ENCODE measurements at places on chromosomes 2 and 18. TPM values are rescaled to one million over a fixed set of nuclear protein-coding genes. Genes with fewer than 3 reads are reported as not detected.
A peak's percentile ranks its signal among the peaks of the same experiment; 100 is the strongest.

ADAM23 gene
- total RNA-seq: 24.5 TPM

TBR1 gene
- not detected for total RNA-seq

ADCYAP1 gene
- total RNA-seq: 0.65 TPM

SOX11 gene
- under 0.01 TPM for total RNA-seq

MRPL30 gene
- total RNA-seq: 27.5 TPM

BCL11A gene
- 3.9 TPM for total RNA-seq

CLHC1 gene
- 4.7 TPM for total RNA-seq

GRCh38 chr2:50221106-50221505, 810.8 kb downstream of the NRXN1 start:
- no peaks in the 10 kb centered on the region for H3K36me3 ChIP-seq
- no peaks in the 10 kb centered on the region for H3K4me1 ChIP-seq
- H3K27me3 ChIP-seq: no peaks in the 10 kb centered on the region
- no peak for DNase-seq
- no peak overlapping the region for H3K4me3 ChIP-seq
- no peak overlapping the region for H3K27ac ChIP-seq

GRCh38 chr2:190578158-190579057, 43.9 kb upstream of the NEMP2 start:
- H3K27ac ChIP-seq: peak overlapping the region; percentile 43
- H3K4me1 ChIP-seq: peaks cover 4% of the 10 kb centered on the region
- H3K27me3 ChIP-seq: no peaks in the 10 kb centered on the region
- DNase-seq: peak; percentile 20
- no peak overlapping the region for H3K4me3 ChIP-seq

- H3K27ac ChIP-seq: no peak overlapping the region
- H3K4me3 ChIP-seq: no peak overlapping the region
- no peaks in the 10 kb centered on the region for H3K36me3 ChIP-seq
- no peaks in the 10 kb centered on the region for H3K27me3 ChIP-seq
- peaks cover 6% of the 10 kb centered on the region for H3K4me1 ChIP-seq
These were observed 47.6 kb downstream of the COL5A2 start for GRCh38 chr2:189131991-189132390.

DNA sequence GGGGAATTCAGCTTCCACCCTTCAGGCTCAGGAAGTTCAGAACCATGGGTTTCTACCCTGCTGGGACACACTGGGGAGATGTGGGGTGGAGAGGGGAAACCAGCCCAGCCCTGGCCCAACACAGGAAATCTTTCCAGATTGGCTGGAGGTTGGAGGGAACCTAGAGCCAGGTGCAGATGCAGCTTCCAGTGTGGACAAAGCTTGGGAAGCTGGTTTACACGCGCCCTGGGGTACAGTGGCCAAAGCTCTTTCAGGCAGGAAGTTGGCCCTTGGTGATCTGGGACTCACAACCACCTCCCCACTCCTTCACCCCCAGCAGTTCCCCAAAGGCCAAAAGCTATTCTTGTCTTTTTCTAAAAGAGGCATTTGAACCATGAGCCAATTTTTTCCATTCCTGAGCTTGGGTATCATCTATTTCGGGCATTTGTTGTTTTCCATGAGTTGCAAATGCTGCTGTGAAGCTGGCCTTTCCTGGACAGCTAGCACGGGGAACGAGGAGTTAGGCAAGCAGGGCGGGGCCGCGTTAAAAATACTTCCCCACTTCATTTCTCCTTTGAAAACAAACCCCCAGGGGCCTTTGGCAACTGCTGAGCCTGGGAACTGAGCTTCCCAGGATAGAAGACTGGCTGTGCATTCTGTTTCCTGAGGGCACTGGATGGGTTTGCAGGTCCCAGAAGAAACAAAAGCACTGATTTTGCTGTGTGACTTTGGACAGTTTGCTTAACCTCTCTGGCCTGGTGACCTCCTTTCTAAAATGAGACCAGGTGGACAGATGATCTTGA, 3.1 kb upstream of the ARID5A start:
- no peak overlapping the region for H3K4me3 ChIP-seq
- peak; percentile 71 for DNase-seq
- peak overlapping the region; percentile 63 for H3K27ac ChIP-seq
- H3K4me1 ChIP-seq: peaks cover 8% of the 10 kb centered on the region

DNA sequence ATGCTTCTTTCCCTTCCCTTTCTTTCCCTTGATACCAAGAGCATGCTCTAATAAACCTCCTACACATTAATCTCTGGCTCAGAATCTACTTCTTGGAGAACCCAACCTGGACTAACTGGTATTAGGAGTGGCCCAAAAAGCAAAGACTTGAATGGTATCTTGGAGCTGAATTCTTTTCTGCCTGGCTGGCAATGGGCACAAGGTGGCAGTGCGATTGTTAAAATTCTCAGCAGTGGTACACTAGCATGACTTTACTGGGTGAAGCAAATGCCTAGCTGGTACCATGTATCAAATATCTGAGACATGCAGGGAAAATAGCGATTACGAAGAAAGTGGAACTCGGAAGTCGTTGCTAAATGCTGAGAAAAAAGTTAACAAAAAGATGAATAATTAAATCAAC, 376.1 kb downstream of the XIRP2 start:
- no peaks in the 10 kb centered on the region for H3K4me1 ChIP-seq
- peak; percentile 53 for DNase-seq
- H3K36me3 ChIP-seq: no peaks in the 10 kb centered on the region

DNA sequence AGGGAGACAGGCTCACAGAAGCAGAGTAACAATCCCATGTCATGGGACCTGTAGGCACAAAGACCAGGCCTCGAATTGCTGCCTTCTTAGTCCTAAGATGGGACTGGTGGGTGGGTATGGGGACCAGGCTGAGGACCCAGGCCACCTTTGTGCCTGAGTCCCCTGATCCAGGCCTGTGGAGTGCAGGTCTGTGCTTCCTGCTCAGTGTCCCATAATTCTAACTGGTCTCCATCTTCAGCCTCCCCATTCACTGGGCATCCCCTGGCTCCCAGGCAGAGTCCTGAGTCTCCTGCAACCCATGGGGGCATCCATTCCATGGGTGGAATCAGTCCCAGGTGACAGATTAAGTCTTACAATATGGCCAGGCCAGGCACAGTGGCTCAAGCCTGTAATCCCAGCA, 83.9 kb downstream of the SMAD7 start:
- no peaks in the 10 kb centered on the region for H3K27me3 ChIP-seq
- DNase-seq: no peak
- H3K4me3 ChIP-seq: no peak overlapping the region
- H3K36me3 ChIP-seq: no peaks in the 10 kb centered on the region
- no peaks in the 10 kb centered on the region for H3K4me1 ChIP-seq

- H3K4me3 ChIP-seq: no peak overlapping the region
- no peaks in the 10 kb centered on the region for H3K4me1 ChIP-seq
- H3K27me3 ChIP-seq: no peaks in the 10 kb centered on the region
- no peaks in the 10 kb centered on the region for H3K36me3 ChIP-seq
- no peak for DNase-seq
- H3K27ac ChIP-seq: no peak overlapping the region
These were observed 101.4 kb downstream of the MYO5B start for GRCh38 chr18:50093366-50094064.

DNA sequence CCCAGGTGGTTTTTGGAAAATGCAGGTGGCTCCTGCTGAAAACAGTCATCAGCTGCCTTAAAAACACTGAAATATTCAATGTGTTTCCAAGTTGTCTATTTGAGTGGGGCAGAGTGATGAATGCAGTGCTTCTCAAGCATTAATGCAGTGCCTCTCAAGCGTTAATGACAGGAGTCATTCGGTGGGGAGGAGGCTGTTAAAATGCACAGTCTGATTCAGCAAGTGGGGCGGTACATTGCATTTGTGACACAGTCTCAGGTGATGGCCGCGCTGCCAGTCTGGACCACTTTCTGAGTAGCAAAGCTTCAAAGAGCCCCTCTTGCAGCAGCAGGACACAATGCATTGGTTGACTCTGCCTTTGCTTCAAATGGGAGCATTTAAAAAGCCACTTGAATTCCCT, 231.4 kb upstream of the RGPD4 start:
- DNase-seq: no peak
- H3K36me3 ChIP-seq: no peaks in the 10 kb centered on the region
- H3K4me1 ChIP-seq: no peaks in the 10 kb centered on the region
- no peaks in the 10 kb centered on the region for H3K27me3 ChIP-seq
- no peak overlapping the region for H3K4me3 ChIP-seq

GRCh38 chr2:149185942-149186490, 144.4 kb upstream of the LYPD6 start:
- no peak overlapping the region for H3K27ac ChIP-seq
- H3K4me3 ChIP-seq: no peak overlapping the region
- no peaks in the 10 kb centered on the region for H3K36me3 ChIP-seq
- DNase-seq: no peak
